ENCODE measurements at places on chromosomes 6 and 20.

- no peak for DNase-seq
Observed at GRCh38 chr6:18309046-18309445, 44.7 kb upstream of the DEK start.

DNA sequence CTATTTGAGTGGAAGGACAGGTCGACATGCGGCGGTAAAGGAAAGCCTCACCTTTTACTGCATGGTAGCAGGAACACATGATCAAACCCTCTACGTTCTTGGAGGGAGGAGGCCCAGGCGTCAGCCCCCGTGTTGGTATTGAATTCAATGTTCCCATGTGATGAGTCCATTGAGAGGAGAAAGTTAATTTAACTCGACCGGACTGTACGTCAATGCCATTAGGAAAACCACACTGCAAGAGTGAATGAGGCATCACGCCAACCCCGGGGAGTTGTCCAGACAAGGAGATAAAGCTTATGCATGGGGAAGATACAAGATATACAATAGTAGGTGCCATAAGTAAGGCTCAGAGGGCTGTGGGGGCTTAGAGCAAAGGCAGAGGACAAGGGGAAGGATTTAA, 213.9 kb upstream of the ECI2 start:
- DNase-seq = no peak

GRCh38 chr6:1574083-1574761, 35.5 kb upstream of the FOXC1 start:
- DNase-seq = no peak

GRCh38 chr6:169332250-169332649, 78.6 kb upstream of the THBS2 start:
- DNase-seq = no peak

GRCh38 chr20:5829241-5829809, 79.1 kb downstream of the SHLD1 start:
- no peak for DNase-seq

- no peak for DNase-seq
Observed at GRCh38 chr6:25369036-25369432, 89.9 kb downstream of the CARMIL1 start.

DNA sequence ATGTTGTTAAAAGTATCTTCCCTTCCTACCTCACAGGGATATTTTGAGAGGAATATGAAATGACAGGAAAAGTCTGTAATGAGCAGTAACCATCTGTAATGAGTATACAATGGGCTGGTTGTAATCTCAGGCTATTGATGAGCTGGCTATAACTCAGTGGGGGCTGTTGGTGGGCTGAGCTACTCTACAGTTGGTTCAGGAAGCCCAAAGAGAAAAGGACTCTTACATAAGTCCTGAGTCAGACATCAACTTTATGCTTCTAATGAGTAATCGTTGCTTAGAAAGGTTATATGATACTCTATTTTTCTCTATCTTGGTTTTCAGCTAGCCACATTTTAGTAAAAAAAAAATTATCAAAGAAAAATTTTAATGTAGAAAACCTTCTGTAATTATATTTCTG, 26.4 kb downstream of the ZNF391 start:
- no peak for DNase-seq

All from A172 (cell line).